ENCODE measurements at places on chromosomes 2 and 18. TPM values are rescaled to one million over a fixed set of nuclear protein-coding genes. Genes with fewer than 3 reads are reported as not detected.
A peak's percentile ranks its signal among the peaks of the same experiment; 100 is the strongest.

DNA sequence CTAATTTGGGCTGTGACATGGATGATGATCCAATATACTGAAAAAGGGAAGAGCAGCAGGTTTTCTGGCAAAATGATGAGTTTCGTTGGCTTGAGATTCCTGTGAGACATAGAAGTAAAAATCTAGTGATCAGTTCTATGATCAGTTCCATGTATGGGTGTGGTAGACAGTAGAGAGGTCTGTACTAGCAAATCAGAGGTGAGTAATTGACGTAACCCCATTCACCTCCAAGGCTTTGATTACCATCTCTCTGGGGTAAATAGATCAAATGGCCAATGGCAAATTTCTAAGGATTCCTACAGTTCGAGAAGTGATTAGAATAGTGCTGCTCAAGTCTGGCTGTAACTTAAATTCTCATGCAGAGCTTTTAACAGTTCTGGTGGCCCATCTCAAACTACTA, 6.4 kb downstream of the ITGA4 start:
- no peak for DNase-seq

GRCh38 chr2:22359071-22359672, 1025.8 kb upstream of the KLHL29 start:
- DNase-seq, result no peak

GRCh38 chr2:112811841-112812306, 24.7 kb downstream of the IL1B start:
- DNase-seq, result peak; percentile 75

DNA sequence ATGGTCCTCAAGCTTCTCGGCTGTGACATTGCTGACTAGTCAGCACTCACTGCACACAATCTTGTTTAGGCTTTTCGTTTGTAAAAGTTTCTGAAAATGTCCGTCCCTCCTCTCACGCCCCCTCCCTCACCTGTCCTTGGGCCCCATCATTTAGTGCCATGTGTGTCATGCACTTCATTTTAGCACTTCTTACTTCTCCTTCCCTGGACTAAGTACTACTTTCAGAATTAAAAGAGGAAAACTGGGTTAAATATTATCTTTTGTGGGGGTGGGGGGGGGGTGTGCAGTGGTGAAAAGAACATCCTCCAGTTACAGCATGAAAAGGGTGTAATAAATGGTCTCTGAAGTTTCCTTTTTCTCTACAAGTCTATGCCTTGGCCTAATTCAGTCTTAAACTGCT, 182.0 kb upstream of the SP5 start:
- no peak for DNase-seq

DNA sequence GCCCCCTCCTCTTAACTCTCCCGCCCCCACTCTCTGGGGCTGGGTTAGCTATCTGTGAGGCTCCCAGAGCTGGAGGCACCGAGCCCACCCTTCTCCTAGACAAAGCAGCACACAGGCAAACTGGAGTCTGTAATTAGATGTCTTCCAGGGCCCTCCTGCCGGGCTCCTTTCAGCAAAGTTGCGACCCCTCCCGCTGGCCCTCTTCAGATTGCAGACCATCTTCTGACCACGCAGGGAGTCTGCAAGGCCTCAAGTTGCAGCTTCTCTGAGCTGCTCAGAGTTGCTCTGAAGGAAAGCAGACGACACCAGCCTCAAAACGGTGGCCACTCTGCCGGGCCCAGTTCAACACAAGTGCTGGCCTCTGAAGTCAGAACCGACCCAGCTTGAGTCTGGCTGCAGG, 228.4 kb upstream of the COPS8 start:
- no peak for DNase-seq

DNA sequence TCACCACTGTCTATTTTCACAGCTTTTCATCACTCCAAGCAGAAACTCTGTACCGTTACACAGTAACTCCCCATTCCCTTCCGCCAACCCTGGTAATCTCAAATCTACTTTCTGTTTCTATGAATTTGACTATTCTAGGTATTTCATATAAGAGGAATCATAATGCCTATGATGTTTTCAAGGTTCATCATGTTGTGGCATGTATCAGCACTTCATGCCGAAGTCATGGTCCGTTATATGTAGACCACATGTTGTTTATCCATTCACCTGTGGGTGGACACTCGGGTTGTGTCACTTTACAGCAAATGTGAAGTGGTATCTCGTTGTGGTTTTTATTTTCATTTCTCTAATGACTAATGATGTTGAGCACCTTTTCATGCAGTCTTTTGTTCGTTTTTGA, 21.6 kb downstream of the CPSF3 start:
- no peak for DNase-seq

DNA sequence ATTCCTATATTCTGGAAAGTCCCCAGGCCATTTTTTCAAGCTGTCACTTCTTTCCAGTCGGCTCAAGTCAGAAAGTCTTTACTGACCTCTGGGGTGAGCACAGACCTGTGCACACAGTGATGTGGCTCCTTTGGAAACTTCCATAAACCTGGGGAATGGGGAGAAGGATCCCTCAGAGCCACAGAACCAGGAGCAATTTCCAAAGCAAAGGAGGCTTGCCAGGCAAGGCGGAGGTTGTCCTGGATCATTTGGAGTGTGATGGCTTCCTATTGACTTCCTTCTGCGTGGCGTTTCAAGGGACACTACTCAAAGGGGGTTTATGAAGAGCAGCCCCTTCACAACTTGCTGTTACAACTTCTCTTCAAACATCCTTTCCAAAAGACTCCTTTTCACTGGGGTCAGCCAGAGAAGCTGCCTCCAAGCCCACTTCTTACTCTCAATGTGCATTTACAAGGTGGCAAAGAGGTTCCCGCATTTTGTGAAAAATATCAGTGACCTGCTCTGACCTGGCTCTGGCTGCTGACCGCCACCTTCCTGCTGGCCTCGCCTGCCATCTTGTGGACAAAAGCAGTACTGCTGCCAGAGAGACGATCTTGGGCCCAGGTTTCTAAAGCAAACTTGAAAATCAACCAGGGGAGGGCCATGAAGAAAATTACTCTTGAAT, 18.2 kb upstream of the TMEM247 start:
- DNase-seq, result peak; percentile 88

DNA sequence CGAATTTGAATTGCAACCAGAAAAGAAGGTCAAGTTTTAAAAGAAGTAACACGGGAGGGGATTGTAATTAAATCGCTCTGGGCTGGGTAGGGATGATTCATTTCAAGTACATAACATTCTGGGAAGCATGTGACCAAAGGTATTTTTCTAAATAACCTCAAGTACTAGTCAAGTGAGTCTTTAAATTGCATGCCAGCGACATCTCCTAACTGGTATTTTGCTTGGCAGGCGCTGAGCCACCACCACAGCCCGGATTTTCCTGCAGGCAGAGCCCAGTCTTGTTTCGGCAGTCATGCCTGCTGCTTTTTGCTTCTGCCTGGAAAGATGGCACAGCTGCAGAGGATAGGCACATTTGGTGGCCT, 33.7 kb upstream of the NPAS2 start:
- DNase-seq, result peak; percentile 95

DNA sequence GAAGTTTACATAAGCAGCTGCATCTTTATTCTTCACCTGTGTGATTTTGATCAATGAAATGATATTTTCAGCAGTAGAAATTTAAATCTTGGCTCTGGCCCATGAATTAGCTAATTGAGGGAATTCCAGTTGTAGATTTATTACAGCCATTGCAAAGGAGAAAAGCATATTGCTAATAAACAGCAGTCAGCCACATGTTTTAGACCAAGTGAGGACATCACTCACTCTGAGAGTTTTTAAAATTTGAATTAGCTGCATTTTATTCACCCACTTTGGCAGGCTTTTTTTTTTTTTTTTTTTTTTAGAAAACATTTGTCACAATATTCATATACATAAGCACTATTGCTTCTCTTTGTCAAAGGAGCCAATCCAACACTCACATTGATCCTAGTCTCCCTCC, 479.4 kb upstream of the VRK2 start:
- DNase-seq, result no peak

Gene MRPL33
- 105 TPM for total RNA-seq

Gene SLC5A6
- total RNA-seq, result 14.1 TPM

Gene IL36G
- not detected for total RNA-seq

Gene TEKT4
- not detected for total RNA-seq

Gene CXCR1
- total RNA-seq, result not detected

Gene RAPGEF4
- 0.59 TPM for total RNA-seq

Gene RBMS1
- total RNA-seq, result 102 TPM

Gene UGT1A10
- total RNA-seq, result not detected

Gene VWC2L
- not detected for total RNA-seq

Gene GPR17
- not detected for total RNA-seq

Gene FASTKD2
- 39.2 TPM for total RNA-seq
